ENCODE measurements at places on chromosomes 16 and 17. TPM values are rescaled to one million over a fixed set of nuclear protein-coding genes. Genes with fewer than 3 reads are reported as not detected.

DNA sequence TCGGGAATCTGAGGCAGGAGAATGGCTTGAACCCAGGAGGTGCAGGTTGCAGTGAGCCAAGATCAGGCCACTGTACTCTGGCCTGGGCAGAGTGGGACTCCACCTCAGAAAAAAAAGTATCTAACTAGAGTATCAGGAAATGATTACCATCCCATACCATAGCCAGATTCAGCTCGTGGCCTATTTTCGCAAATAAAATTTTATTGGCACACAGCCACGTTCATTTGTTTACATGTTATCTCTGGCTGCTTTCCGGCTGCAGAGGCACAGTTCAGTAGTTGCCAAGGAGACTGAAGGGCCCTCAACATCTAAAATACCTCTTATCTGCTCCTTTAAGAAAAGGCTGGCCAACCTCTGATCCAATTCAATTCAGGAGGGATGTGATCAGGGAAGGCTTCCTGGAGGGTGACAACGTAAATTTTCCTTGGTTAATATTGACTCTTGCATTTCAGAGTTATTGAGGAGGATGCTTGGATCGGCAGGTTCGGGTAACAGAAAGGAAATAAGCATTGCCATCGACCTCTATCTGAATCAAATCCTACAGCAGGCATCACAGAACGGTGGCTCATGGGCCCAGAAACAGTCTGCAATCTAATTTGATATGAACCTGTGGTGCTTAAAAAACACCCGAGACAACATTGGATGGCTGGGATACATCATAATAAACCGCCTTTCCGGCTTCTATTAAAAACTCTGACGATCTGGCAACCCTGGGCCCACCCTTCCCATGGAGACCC lies 73.8 kb downstream of the XYLT1 start:
- no peak for DNase-seq

Gene SLC9A5
- 1.2 TPM for total RNA-seq

GRCh38 chr16:28826141-28826540 lies 3.3 kb downstream of the ATXN2L start:
- no peak for DNase-seq

Gene PRSS8
- total RNA-seq = 0.36 TPM

DNA sequence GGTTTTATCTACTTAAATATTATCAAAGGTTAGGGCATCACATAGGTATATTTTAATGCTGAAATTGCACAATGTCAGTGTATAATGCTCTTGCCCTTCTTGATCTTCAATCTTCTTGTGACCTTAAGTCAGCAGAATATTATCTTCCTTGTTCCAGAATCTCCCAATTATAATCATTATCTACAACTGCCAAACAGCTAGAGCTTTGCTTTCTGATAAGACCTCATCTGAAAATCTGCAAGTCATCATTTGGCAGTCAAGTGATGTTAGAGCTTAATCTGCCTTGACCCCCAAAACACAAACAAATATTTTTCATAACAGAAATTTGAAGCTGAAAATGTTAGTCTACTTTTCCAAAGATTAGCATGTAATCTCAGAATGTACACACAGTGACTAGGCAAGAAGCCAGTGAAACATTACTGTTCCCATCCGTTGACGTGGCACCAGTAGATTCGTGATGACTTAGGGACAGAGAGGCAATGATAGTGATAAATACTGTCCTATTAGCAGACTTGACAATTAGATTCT lies 19.8 kb downstream of the REXO5 start:
- no peak for DNase-seq

DNA sequence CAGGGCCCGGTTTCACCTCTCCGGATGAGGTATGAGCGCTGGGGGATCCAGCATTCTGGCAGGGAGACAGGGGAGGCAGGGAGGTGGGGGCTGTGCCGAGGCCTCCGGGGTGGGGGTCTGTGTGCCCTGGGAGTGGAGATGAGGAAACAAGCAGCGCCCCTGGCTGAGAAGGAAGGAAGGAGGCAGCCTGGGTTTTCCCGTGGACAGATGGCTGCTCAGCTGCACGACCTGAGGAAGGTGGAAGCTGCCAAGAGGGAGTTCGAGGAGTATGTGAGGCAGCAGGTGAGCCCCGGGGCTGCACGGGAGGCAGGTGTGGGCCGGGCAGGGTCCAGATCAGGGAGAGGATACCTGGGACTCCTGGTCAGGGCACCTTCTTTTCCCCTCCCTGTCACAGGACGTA lies 4.3 kb downstream of the RNF112 start:
- DNase-seq = no peak

- no peak for DNase-seq
These were observed 264.1 kb downstream of the ZFHX3 start for GRCh38 chr16:72783716-72784318.

Gene RILP
- 76.2 TPM for total RNA-seq

Gene TP53TG3B
- not detected for total RNA-seq

DNA sequence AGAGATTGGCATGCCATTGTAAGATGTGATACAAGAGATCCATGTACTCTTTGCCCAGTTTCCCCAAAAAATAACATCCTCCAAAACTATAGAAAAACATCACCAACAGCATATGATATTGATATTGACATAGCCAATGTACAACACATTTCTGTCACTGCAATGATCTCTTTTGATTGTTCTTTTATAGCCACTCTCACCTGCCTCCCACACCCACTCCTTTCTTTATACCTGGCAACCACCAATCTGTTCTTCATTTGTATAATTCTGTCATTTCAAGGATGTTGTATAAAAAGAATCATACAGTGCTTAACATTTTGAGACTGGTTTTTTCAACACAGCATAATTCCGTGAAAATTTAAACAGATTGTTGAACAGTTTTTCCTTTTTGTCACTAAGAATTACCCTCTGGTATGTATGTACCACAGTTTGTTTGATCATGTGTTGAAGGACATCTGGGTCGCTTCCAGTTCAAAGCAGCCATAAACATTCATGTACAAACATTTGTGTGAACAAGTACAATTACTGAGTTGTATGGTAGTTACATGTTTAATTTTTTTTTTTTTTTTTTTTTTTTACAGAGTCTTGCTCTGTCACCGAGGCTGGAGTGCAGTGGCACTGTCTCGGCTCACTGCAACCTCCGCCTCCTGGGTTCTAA lies 9.9 kb downstream of the KRTAP9-1 start:
- DNase-seq = no peak

DNA sequence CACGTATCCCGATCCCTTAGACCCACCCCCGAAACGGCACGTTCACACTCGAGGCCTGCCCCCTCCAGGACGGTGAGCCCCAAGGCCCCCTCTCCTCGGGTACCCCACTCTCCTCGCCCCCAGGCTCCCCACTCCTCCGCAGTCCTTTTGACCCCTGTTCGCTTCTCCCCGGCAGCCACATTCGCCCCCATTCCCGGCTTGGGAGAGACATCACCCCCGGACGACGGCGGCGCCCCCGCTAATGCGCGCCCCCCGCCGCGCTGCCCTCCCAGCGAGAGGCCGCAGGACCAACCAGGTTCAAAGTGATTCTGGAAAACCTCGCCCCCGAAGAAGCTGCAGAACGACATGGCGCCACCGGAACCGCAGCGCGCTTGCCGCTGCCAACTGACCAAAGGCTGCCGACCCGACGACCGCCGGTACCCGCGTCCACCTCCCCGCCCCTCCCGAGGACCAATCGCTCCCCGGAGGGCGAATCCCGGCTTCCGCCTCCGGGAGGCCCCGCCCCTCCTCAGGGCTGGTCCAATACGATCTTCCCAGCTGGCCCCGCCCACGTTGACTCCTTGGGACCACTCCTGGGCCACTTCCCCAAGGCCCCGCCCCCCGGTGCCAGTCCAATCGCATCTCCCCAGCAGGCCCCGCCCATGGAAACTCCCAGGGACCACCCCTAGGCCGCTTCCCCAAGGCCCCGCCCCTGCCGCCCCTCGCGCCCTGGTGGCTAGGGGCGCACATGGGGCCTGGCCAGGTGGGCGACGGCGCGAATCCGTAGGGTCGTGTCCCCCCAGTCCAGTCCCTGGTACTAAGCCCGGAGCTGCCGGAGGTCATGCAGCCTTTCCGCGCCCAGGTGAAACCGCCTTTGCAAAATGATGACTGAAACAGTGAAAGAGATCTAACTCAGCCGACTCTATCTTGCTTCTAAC lies at the start of gene MSRB1:
MSRB1 (minus strand) TSS at position 390 of the 917 bp plus-strand sequence; CDS start at position 347, 43 bp downstream.
- peak; percentile 100 for DNase-seq

DNA sequence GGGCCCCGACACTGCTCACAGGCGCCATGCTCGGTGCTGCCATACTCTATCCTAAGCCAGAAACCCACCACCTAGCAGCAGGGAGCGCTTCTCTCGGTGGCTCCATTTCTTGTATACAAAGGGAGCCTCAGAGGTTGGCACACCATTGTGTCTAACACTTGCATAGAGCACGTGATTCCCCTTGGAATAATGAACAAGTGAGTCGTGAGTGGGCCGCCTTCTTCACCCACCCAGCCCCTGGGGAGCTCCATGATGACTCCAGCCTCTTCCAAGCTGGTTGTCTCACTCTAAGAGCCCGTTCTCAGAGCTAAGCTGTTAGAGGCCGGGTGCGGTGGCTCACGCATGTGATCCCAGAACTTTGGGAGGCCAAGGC lies 82.3 kb upstream of the ZNF469 start:
- DNase-seq = peak; percentile 48

- DNase-seq = peak; percentile 65
These were observed 35.8 kb upstream of the BCAS3 start for GRCh38 chr17:60641810-60642220.

Gene TMIGD1
- total RNA-seq = not detected

- DNase-seq = no peak
These were observed 225.2 kb downstream of the HAPSTR1 start for GRCh38 chr16:9316615-9317014.

DNA sequence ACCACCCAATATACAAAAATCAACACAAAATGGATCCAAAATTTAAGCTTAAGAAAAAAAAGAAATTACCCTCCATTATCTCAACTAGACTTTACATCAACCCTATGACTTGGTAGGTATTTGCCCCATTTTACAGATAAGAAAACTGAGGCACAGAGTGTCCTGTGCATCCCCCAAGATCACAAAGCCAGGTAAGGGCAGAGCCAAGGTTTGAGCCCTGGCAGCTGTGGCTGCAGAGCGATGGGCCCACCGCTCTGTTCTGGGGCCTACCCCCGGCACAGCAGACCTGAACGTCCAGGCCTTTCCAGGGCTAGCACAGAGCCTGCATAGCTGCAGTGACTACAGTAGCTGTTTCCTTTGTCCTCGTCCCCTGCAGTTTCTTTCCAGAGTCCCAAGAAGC lies 417.6 kb downstream of the SOX9 start:
- DNase-seq = no peak

GRCh38 chr17:58270476-58271215 lies 10.1 kb downstream of the MPO start:
- no peak for DNase-seq

Gene TBC1D3B
- total RNA-seq = not detected

- no peak for DNase-seq
These were observed 28.8 kb downstream of the ATP2C2 start for GRCh38 chr16:84397090-84397489.
